BJ (cell line): ENCODE measurements at places on chromosomes 6 and 20. TPM values are rescaled to one million over a fixed set of nuclear protein-coding genes. Genes with fewer than 3 reads are reported as not detected.
A peak's percentile ranks its signal among the peaks of the same experiment; 100 is the strongest.

DNA sequence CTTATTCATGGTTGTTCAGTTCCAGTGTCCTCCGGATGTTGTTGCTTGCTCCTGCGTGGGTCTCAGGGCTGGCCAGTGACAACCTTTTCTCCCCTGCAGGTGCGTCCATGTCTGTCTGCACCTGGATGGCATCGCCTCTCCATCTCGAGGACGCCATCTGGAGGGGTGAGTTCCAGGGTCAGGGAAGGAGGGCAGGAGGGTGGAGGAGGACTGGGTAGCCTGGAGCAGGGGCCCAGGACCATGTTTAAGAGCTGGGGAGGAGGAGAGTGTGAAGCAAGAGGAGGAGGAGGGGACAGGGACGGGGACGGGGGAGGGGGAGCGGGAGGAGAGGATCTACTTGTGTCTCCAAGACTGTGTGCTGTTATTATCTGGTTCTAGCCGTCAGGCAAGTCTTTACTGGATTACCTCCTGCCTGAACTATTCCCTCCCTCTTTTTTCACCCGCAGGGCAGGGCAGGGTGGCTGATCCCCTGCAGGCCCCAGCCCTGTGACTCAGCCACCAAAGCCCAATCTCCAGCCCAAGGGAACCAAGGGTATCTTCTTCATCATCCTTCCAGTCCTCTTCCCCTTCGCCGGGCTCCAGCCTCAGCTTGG is 32.2 kb upstream of the TULP1 start:
- no peak for DNase-seq

DNA sequence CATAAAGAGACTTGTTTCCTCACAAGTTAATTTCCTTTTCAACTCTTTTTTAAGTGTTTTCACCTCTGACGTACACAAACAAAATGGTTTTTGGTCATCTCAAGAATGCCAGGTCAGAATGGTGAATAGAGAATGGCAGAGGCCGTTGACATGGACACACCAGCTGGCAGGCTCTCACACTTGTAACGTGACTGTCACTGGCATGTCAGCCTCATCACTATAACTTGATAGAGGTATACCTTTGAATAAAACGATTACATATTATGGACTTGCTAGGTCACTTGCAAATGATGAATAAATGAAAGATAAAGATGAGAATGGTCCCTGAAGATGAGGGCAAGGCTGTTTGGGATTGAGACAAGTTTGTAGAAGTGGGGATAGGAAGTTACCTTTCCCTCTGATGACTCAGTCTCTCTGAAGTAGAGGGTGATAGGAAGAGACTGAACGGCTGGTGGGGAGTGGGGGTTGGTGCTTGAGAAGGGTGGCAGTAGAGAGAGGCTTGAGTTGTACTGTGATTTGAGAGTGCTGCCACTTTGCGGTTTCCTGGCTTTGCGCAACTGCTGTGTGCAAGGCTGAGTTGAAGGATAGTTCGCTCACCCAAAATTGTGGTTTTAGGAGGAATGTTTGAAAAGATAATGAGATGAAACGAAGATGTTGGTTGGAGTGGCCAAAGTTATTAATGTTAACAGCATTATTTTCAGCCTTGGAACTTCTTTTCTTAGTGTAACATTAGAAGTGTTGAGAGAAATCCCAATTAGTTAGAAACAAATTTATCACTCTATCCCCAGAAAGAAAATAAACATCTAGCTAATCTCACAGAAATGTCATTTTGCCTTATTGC is 30.3 kb downstream of the TBPL1 start:
- no peak for DNase-seq

GRCh38 chr20:187733-188132 is 1.8 kb downstream of the DEFB128 start:
- no peak for DNase-seq

DNA sequence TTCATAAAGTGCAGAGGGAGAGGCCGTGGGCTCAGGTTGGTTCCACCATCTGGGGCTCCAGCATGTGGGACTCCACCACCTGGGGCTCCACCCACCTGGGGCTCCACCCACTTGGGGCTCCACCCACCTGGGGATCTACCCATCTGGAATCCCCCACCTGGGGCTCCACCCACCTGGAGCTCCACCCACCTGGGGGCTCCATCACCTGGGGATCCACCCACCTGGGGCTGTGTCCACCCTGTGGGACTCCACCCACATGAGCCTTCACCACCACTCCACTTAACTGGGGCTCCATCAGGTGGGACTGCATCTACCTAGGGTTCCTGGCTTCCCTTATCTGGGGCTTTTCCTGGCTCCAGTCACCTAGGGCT is 226.0 kb upstream of the CDYL start:
- DNase-seq: no peak

GRCh38 chr6:2376429-2377355 is 131.3 kb upstream of the GMDS start:
- peak; percentile 88 for DNase-seq

- no peak for DNase-seq
Observed at GRCh38 chr6:39792540-39793450, 619 bp downstream of the DAAM2 start.

- DNase-seq: no peak
Observed at GRCh38 chr20:51059862-51060261, 37.0 kb upstream of the KCNG1 start.

DNA sequence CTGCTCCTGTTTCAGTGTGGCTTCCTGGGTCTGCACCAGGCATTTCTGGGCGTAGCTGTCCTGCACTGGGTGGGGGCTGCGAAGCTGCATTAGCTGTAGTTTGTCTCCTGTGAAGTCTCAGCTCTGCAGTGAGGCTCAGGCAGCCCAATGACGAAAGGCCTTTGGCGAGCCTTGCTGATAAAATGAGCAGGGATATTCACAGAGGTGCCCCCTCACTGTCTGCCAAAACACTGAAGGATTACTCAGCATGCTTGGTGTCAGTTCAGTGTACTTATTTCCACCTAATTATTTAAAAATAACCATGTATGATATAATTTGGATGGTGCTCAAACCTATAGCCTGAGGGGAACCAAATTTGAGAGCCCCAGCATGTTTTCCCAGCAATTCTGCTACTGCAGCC is 73.5 kb downstream of the ECT2L start:
- no peak for DNase-seq

DNA sequence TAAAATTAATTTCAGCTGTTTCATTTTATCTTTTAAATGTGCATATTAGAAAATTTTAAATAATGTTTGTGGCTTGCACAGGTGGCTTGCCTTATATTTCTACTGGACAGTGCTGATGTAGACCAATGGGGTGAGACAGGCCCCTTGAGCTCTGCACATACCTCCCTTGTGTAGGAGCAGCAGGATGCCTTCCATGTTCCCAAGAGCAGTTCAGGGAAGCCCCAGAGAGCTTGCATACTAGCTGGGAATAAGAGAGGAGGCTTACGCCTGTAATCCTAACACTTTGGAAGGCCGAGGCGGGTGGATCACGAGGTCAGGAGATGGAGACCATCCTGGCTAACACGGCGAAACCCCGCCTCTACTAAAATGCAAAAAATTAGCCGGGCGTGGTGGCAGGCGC is 61.4 kb downstream of the RFPL4B start:
- no peak for DNase-seq

- DNase-seq: no peak
Observed at GRCh38 chr6:42764911-42765648, 16.8 kb upstream of the BICRAL start.

GRCh38 chr20:6381887-6382286 is 259.1 kb upstream of the FERMT1 start:
- DNase-seq: no peak

- DNase-seq: no peak
Observed at GRCh38 chr6:111148110-111148509, 60.8 kb downstream of the SLC16A10 start.

- DNase-seq: no peak
Observed at GRCh38 chr20:15789079-15789478, 784.2 kb downstream of the KIF16B start.

GRCh38 chr6:85637579-85637978 is 5.1 kb downstream of the SYNCRIP start:
- DNase-seq: no peak

- no peak for DNase-seq
Observed at GRCh38 chr20:48696671-48697070, 131.1 kb downstream of the PREX1 start.

DNA sequence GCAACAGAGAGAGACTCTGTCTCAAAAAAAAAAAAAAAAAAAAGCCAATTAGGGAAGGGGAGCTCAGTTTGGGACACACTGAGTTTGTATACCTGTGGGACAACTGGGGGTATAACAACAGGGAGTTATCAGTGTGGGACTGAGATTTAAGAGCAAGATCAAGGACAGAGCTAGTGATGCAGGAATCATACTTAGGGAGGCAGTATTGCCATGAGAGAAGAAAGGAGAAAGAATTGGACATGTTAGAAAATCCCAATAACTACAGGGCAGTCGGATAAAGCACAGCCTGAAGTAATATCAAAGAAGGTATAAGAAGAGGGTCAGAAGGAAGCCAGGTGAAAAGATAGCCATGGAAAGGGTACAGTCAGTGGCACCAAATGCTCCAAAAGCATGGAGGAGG is 121.2 kb downstream of the PTPRT start:
- DNase-seq: no peak

DNA sequence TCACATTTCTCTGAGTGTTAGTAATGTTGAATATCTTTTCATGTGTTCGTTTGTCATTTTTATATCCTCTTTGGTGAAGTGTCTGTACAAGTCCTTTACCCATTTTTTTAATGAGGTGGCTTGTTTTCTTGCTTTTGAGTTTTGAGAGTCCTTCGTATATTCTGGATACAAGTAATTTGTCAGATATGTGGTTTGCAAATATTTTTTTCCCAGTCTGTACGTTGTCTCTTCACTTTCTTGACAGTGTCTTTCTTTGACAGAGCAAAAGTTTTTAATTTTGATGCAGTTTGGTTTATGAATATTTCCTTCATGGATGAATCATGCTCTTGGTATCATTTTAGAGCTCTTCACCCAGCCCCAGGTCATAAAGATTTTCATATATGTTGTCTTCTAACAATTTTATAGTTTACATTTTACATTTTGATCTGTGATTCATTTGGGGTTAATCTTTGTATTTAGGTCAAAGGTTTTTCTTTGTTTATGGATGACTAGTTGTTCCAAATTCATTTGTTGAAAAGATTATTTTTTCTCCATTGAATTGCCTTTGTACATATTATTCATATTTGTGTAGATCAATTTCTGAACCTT is 152.5 kb downstream of the MRPL14 start:
- no peak for DNase-seq

GRCh38 chr6:7260291-7261031 is 52.5 kb downstream of the SSR1 start:
- DNase-seq: no peak

- DNase-seq: peak; percentile 38
Observed at GRCh38 chr20:37907677-37908401, 4.9 kb downstream of the VSTM2L start.

DNA sequence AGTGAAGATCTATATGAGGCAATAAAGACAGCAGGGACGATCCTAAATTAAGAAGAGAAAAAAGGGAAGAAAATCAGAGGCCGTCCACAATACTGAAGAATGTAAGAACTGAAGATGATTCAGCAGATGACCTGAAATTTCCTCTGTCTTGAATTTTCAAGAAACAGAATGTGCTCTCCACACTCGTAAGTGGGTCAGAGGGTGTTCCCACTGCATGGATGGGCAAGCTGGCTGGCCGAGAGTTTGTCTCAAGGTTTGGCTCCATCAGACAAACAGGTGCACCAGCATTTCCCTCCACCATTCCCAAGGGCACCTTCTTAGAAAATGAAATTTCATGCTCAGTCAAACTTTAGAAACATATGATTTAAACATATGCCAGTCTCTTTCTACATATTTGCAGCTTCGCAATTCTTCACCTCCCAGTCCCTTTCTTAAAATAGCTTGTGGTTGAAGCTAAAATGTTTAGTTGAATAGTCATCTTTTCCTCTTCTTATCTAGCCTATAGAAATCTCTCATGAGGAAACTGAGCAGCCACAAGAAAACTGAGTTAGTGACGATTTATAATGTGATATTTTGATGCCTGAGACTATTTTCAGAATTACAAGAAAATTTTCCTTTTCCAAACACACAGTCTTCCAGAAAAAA is 576.4 kb downstream of the PRKN start:
- DNase-seq: no peak

- DNase-seq: peak; percentile 63
Observed at GRCh38 chr6:27518881-27519795, 46.2 kb upstream of the ZNF184 start.

DNA sequence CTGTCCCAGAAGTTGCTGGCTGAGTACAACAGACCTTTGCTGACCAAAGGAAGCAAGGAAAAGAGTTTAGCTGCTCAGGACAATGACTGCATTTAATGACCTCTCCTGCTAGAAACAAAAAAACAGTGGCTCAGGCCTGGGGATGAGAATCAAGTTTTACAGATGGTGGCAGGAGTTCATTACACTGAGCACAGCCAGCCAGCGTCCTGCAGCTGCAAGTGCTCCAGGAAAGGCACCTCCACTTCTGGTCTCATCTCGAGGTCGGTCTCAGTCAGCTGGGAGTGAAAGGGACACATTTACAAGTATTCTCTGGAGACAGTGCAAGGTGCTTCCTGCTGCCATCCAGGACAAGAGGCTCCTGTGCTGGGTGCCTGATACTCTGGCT is 362.7 kb downstream of the THBS2 start:
- DNase-seq: no peak

DNA sequence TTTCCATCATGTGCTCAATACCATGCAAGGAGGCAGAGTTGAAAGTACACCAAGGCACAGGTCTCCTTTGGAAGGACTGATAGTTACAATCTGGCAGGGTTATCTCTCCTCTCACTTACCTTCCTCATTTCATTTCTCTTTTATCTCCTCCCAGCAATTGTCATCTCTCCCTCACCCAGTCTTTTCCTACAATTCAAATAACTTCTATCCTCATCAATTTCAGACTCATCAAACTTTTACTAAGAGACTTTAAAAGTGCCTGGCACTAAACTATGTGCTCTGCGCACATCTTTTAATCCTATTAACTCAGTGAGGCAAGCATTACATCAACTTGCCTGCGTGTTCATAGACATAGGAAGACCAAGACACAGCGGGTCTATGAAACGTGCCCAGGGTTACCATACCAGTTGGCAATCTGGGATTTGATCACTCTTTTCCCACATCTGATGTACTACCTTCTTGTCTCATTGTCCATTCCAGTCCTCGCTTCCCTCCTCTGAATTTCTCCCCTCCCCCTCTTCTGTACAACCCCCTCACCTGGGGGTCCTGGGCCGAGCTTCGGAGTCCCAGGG is 1.2 kb downstream of the VARS1 start:
- DNase-seq: no peak

GRCh38 chr6:62324834-62325233 is 38.8 kb upstream of the KHDRBS2 start:
- DNase-seq: no peak

The KCNQ5 gene
- 1.4 and 1.6 TPM in 2 replicates for polyA plus RNA-seq

The PHACTR3 gene
- not detected in 2 replicates for polyA plus RNA-seq

The BCAS4 gene
- 22.6 and 31.6 TPM in 2 replicates for polyA plus RNA-seq

The KIAA1586 gene
- polyA plus RNA-seq: 2.3 and 5.5 TPM in 2 replicates

The TBC1D22B gene
- polyA plus RNA-seq: 4.4 and 5.5 TPM in 2 replicates

The PRPH2 gene
- polyA plus RNA-seq: 1.7 and 2.3 TPM in 2 replicates

The HAO1 gene
- not detected in 2 replicates for polyA plus RNA-seq

The DZANK1 gene
- 2.0 TPM in 2 replicates for polyA plus RNA-seq

The OR12D3 gene
- polyA plus RNA-seq: not detected in 2 replicates

The SNAP91 gene
- not detected in 2 replicates for polyA plus RNA-seq

The C6orf58 gene
- polyA plus RNA-seq: 0.06 TPM in 1 of 2 replicates, not detected in the other

The USP49 gene
- polyA plus RNA-seq: 1.6 and 1.9 TPM in 2 replicates

The TENT5A gene
- 9.7 and 19.8 TPM in 2 replicates for polyA plus RNA-seq

The ANKRD66 gene
- polyA plus RNA-seq: not detected in 2 replicates

The VARS2 gene
- 14.8 and 16.1 TPM in 2 replicates for polyA plus RNA-seq
